ENCODE measurements at places on chromosomes 3 and 15. TPM values are rescaled to one million over a fixed set of nuclear protein-coding genes. Genes with fewer than 3 reads are reported as not detected.

DNA sequence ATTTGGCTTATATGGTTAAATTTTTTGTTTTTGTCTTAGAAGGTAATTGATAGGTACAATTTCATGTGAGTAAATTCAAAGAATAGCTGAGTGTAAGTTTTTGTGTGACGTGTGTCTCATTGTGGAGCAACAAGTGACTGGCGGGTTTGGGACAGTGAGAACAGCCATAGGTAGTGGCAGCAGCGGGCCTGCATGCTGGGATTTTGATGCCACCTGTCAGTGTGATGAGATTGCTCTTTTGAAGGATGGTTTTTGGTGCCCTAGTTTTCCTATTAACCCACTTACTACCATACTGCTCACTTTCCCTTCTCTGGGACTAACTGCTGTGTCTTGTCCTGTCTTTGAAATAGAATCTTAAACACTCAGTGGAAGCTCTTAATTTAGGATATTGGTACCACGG lies 522.6 kb downstream of the NAALADL2 start:
- no peak overlapping the region for H3K27ac ChIP-seq
- no peaks in the 10 kb centered on the region for H3K36me3 ChIP-seq
- no peaks in the 10 kb centered on the region for H3K27me3 ChIP-seq
- no peak for DNase-seq
- H3K4me1 ChIP-seq = no peaks in the 10 kb centered on the region

- H3K27me3 ChIP-seq = no peaks in the 10 kb centered on the region
- H3K4me3 ChIP-seq = no peak overlapping the region
- DNase-seq = no peak
- H3K36me3 ChIP-seq = peaks cover 9% of the 10 kb centered on the region
- H3K4me1 ChIP-seq = peaks cover 8% of the 10 kb centered on the region
Measured at GRCh38 chr3:36677331-36678007, 86.9 kb downstream of the DCLK3 start.

The UROC1 gene
- total RNA-seq = not detected

GRCh38 chr3:4426782-4427344 lies 40.2 kb downstream of the SUMF1 start:
- H3K4me1 ChIP-seq = peaks cover 20% of the 10 kb centered on the region
- H3K36me3 ChIP-seq = peaks cover 13% of the 10 kb centered on the region

GRCh38 chr3:134369861-134370596 lies 4.2 kb downstream of the AMOTL2 start:
- H3K4me1 ChIP-seq = peaks cover 6% of the 10 kb centered on the region
- H3K27me3 ChIP-seq = peaks cover 29% of the 10 kb centered on the region
- no peak overlapping the region for H3K27ac ChIP-seq
- no peak for DNase-seq

The ADAMTSL3 gene
- total RNA-seq = not detected

DNA sequence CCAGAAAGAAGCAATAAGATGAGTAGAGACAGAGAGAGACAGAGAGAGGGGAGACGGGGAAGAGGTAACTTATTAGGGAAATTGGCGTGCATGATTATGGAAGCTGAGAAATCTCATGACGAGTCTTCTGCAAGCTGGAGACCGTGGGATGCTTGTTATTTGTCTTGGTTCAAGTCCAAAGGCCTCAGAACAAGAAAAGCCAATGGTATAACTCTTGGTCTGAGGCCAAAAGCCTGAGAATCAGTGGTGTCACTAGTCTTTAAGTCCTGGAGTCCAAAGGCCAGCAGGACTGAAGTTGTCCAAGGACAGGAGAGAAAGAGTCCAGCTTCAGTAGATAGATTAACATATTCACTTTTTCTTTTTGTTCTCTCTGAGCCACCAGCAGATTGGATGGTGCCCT lies 613.6 kb downstream of the CADM2 start:
- no peak overlapping the region for H3K4me3 ChIP-seq
- H3K4me1 ChIP-seq = peaks cover 2% of the 10 kb centered on the region
- no peaks in the 10 kb centered on the region for H3K27me3 ChIP-seq
- DNase-seq = no peak
- H3K36me3 ChIP-seq = no peaks in the 10 kb centered on the region

The P2RY14 gene
- total RNA-seq = 0.88 TPM

DNA sequence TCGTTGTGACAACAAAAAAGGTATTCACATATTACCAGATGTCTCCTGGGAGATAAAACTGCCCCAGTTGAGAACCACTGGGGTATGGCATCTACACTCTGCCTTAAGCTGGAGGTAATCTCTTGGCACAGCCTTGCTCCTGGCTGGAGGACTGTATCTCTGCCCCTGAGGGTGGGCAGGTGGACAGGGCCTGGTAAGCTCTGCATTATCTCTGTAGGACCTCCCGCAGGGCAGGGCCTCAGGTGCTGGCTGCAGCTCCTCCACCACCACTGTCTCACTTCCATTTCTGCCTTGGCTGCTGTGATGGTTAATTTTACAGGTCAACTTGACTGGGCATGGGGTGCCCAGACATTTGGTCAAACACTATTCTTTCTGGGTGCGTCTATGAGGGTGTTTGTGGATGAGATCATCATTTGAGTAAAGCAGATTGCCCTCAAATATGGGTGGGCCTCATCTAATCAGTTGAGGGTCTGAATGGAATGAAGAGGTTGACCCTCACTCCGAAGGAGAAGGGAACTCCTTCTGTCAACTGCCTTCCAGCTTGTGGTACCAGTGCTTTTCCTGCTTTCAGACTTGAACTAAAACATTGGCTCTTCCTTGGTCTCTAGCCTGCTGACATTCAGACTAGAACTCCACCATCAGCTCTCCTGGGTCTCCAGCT lies 9.8 kb upstream of the RHCG start:
- no peak overlapping the region for H3K4me3 ChIP-seq
- no peak overlapping the region for H3K27ac ChIP-seq
- no peaks in the 10 kb centered on the region for H3K4me1 ChIP-seq

DNA sequence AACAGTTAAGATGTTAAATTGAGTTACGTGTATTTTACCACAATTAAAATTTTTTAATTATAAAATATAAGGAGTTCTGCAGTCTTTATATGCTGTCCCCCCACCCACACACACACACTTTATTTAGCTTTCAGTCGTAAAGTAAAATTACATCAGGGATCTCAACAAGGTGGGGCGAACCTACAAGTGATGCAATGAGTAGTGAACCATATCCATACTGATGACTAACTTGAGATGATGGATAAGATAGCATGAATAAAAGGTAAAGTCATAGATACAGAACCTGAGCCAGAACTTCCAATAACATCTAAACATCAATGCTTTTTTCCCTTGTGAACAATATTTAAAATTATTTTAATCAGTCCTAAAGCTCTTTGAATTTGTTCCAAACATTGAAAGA lies 77.2 kb downstream of the VPS13C start:
- H3K27me3 ChIP-seq = no peaks in the 10 kb centered on the region
- DNase-seq = no peak
- no peaks in the 10 kb centered on the region for H3K4me1 ChIP-seq

DNA sequence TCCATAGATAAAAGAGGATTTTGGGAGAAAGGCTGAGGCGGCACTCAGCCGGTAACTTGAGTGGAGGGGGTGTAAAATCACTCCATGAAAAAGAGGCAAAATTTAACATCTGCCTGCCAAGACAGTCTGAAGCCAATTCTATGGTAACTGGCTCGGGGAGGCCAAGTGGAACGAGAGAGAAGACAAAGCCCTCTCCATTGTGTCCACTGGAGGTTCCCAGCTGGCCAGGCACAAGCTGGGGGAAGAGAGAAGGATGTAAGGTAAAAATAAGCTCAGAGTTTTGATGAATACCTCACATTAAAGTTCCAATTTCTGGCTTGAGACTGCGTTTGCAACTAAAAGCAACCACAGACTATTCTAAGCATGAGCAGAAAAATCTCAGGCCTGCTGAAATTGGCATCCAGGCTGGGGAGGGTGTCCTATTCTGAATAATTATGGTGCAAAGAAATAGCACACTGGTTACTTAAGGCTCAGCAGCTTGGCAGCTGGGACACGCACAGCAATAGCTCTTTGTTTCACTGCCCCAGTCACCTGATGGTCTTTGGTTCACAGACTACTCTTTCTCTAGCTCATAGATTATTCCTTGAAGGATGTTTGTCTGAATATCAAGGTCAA lies 48.8 kb downstream of the CHRD start:
- H3K36me3 ChIP-seq = no peaks in the 10 kb centered on the region
- H3K4me1 ChIP-seq = no peaks in the 10 kb centered on the region
- DNase-seq = no peak
- H3K27ac ChIP-seq = no peak overlapping the region

The LRRC2 gene
- total RNA-seq = not detected

The LRTM1 gene
- not detected for total RNA-seq

- no peak for DNase-seq
- peaks cover 2% of the 10 kb centered on the region for H3K36me3 ChIP-seq
- peaks cover 10% of the 10 kb centered on the region for H3K4me1 ChIP-seq
- H3K27me3 ChIP-seq = no peaks in the 10 kb centered on the region
- no peak overlapping the region for H3K27ac ChIP-seq
Measured at GRCh38 chr3:11544412-11545181, 99.1 kb downstream of the VGLL4 start.

DNA sequence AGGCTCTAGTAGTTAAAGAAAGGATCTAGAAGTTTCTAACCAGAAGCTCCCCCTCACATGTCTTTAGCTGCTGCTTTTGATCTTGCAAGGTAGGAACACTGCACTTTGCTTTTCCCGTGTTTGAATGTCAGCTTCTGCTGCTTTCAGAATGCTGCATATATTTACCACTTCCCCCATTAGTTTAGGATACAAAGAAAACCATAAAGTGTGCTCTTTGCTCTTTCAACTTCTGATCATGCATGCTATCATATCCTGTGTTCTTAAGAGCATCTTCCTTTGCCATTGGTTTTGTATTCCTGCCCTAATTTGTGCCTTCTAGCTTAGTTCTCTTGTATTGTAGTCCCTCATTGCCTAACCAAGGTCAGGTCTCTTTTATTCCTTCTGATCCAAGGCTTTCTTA lies 43.3 kb downstream of the ZNF609 start:
- DNase-seq = no peak
- H3K4me1 ChIP-seq = peaks cover 49% of the 10 kb centered on the region
- no peak overlapping the region for H3K4me3 ChIP-seq
- peaks cover 42% of the 10 kb centered on the region for H3K36me3 ChIP-seq
- no peaks in the 10 kb centered on the region for H3K27me3 ChIP-seq

The XCR1 gene
- not detected for total RNA-seq

DNA sequence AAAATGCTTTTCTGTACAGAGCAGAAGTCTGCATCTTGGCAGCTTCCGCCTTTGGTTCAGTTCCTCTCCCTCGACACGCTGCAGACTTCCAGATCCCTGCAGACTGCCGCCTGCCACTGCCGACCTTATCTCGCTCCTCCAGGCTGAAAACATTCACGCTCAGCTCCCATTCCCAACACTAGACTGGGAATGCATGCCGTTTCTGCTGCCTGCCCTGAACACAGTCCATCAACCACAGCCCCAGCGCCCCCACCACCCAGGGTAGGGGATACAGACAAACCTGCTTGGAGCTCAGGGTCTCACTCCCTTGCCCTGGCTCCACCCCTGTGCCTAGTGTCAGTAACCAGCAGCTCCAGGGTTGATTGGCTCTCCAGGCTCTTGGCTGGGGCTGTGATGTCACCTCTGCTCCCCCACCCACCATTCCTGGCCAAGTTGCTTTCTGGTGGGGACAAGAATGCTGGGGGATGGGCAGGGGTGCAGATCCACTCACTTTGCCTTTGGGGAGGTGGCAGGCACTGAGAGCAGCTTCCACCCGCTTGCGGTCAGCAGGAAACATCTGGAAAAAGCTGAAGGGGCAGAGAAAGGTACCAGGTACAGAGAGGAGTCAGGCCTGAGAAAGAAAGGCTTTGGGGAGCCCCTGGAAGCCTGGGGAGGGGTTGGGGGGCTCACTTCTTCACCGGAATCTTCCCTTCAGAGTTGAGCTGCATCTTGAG lies 6.1 kb downstream of the PLCB2 start:
- H3K4me3 ChIP-seq = no peak overlapping the region
- H3K4me1 ChIP-seq = peaks cover 14% of the 10 kb centered on the region
- peaks cover 71% of the 10 kb centered on the region for H3K36me3 ChIP-seq
- no peaks in the 10 kb centered on the region for H3K27me3 ChIP-seq
- no peak for DNase-seq

DNA sequence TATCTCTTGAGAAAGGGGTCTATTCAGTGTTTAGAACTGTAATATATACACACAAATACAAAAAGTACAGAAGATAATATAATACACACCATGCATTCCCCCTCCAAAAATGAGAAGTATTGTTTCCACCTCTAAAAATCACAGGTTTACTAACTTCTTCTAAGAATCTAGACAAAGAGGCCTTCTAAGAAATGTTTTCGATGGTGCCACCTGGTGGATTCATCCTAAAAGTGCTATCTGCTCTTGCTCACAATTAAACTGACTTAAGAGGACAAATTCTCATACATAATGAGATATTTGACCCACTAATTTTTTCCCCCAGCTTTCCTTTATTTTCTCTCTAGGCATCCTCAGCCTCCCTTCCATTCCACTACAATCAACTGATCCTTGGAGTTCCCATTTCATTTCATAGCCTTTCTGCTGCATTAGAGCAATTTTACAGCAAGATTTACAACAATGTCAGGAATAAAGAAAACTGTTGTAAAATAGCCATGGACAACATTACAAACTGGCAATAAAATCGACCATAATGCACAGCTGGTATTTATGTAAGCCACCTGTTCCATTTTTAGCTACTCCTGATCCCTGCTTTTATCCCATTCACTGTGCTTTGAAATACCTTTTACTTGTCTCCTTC lies 124.6 kb downstream of the ARRDC4 start:
- no peaks in the 10 kb centered on the region for H3K27me3 ChIP-seq
- H3K4me3 ChIP-seq = no peak overlapping the region
- DNase-seq = no peak
- H3K36me3 ChIP-seq = no peaks in the 10 kb centered on the region
- H3K27ac ChIP-seq = no peak overlapping the region
- no peaks in the 10 kb centered on the region for H3K4me1 ChIP-seq

The SNURF gene
- total RNA-seq = 9.8 TPM

The CCR2 gene
- total RNA-seq = 0.16 TPM

DNA sequence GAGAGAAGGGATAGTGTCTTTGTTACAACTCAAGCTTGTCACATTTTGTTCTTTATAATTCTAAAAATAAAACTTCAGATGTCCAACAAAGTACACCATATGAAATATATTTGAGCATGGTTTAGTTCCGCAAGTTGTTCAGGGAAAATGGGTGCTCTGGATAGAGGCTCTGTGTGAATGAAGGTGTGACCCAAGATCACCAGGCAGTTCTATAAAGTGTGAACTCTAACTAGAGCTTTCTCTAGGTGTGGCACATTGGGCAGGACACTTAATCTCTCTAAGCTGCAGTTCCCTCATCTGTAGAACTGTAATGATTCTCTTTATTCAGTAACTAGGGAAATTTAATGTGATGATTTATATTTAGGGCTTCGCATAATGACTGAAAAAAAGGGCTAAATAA lies 139.3 kb downstream of the BCHE start:
- H3K27me3 ChIP-seq = no peaks in the 10 kb centered on the region
- no peak overlapping the region for H3K27ac ChIP-seq
- no peak overlapping the region for H3K4me3 ChIP-seq
- no peaks in the 10 kb centered on the region for H3K36me3 ChIP-seq
- DNase-seq = no peak
- H3K4me1 ChIP-seq = no peaks in the 10 kb centered on the region

The MUC20 gene
- 4.6 TPM for total RNA-seq

DNA sequence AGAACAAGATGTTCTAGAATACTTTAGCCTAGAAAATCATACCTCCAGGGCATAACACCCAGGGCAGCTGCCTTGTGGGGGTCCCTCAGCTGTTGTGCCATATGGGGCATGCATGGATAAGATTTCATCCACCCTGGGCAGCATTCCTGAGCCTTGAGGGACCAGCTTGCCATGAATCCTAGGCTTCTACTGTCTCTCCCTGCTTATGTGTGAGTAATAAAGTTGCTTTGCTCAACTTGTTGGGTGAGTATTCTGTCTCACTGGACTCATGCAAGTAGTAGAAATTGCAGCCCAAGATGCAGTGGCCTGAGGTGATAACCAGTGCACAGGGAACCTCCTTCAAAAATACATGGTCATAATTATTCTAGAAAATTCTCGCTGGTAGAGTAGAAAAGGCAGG lies 52.1 kb upstream of the EPHB1 start:
- H3K27me3 ChIP-seq = no peaks in the 10 kb centered on the region
- H3K4me3 ChIP-seq = no peak overlapping the region
- H3K36me3 ChIP-seq = no peaks in the 10 kb centered on the region

Measured in activated B cell treated with CpG ODN at 0.5 μM for 24 hours (primary cell).